ENCODE measurements at places on chromosomes 4 and X. TPM values are rescaled to one million over a fixed set of nuclear protein-coding genes. Genes with fewer than 3 reads are reported as not detected.
A peak's percentile ranks its signal among the peaks of the same experiment; 100 is the strongest.

DNA sequence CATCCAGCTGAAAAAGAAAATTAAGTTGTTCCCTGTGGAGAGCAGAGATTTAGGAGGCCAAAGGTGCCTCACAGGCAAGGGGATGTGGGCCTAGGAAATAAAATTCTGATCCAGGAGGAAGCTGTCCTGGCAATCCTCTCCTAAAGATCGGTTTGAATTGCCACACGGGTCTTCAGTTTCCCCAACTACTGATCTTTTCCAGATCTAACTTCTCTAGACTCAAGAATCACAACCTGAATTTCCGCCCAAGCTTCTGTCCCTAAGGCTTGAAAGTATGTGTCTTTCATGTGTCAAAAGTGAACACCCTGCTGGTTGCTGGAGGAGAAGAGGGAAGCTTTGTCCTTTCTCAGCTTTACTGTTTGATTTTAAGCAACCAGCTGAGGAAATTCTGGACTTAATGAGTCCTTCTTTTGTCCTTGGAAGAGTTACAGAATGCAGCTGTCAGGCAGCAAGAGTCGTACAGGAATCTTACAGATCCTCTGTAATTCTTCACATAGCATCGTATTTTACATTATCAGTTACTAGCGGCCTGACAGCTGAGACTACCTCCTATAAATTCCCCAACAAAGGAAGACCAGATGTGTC is 93.8 kb downstream of the INPP4B start:
- no peaks in the 10 kb centered on the region for H3K27me3 ChIP-seq
- no peaks in the 10 kb centered on the region for H3K36me3 ChIP-seq
- DNase-seq = peak; percentile 16
- H3K27ac ChIP-seq = peak overlapping the region; percentile 45

DNA sequence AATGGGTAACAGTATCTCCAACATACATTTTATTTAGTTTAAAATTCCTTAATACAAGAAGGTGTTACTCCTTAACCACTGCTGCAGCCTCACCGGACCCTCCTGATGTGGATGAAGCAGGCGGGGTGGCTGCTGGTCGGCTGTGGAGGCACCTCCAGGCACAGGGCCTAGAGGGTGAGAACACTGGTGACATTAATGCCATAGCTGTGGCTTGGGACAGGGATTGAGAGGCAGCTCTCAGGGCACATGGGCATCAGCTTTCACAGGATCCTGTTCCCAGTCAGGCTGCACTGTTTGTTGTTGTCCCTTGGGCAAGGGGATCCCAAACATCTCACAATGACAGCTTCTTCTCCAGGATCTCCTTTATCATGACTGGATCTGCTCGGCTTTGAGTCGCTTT is 90.0 kb downstream of the GATB start:
- H3K36me3 ChIP-seq = no peaks in the 10 kb centered on the region
- DNase-seq = no peak
- no peak overlapping the region for H3K4me3 ChIP-seq
- peaks cover 11% of the 10 kb centered on the region for H3K4me1 ChIP-seq
- H3K27me3 ChIP-seq = no peaks in the 10 kb centered on the region

DNA sequence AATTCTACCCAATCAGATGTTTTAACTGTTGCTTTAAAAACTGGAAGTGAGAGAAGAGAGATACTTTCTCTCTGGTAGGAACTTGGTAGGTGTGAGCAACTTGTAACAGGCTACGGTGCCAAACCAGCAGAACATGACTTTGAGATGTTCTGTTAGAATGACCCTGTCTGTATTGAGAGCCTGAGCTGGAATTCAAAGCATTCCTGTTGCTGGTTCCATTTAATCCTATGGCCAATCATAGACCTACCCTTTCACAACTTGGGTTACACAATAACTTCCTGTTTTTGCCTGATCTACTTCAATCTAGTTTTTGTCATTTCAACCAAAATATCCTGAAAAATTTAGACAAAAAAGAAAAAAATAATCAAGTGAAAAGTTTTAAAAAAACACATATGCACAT is 1.7 kb upstream of the PRRG1 start:
- H3K4me3 ChIP-seq = no peak overlapping the region
- peaks cover 4% of the 10 kb centered on the region for H3K27me3 ChIP-seq
- DNase-seq = no peak
- peaks cover 4% of the 10 kb centered on the region for H3K4me1 ChIP-seq
- no peak overlapping the region for H3K27ac ChIP-seq

DNA sequence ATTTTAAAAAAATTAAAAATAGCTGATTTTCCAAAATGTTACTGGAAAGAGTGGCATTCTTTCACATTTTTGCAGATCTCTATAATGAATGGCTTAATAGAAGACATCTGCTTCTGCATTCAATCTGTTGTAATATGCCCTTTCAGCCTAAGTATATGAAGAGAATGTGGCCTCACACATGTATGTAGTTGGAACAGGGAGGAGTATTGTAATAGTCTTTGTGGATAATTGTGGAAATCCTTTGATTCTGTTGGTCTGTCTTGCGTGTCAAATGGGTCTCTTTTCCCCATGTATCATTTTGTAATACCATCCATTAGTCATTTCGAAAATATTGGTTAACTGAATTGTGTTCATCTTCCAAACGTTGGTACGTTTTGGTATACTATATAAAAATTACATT is 11.6 kb downstream of the TXLNG start:
- H3K27ac ChIP-seq = no peak overlapping the region
- DNase-seq = no peak
- H3K36me3 ChIP-seq = no peaks in the 10 kb centered on the region

- H3K4me3 ChIP-seq = no peak overlapping the region
- H3K27me3 ChIP-seq = no peaks in the 10 kb centered on the region
- no peaks in the 10 kb centered on the region for H3K4me1 ChIP-seq
- no peaks in the 10 kb centered on the region for H3K36me3 ChIP-seq
- no peak overlapping the region for H3K27ac ChIP-seq
Measured at GRCh38 chr4:54446581-54446980, 211.2 kb upstream of the KIT start.

DNA sequence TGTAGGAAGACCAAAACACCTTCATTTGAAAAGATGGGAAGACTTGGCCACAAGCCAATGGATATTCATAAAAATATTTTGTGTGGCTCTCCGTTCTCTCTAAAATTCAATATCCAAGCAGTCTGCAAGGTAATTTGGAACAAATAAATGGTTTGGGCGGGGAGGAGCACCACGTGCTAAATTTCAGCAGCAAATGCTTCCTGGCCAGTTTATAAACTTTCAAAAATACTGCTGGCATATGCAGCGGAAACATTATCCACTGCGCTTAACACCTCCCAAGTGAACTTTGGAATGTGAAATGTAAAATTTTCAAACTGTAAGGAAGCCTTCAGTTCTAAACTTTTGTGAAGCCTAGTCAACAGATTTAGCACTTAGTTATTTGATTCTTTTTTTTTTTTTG is 191.0 kb downstream of the NSUN7 start:
- DNase-seq = peak; percentile 97
- H3K36me3 ChIP-seq = no peaks in the 10 kb centered on the region
- no peak overlapping the region for H3K4me3 ChIP-seq
- H3K4me1 ChIP-seq = peaks cover 5% of the 10 kb centered on the region

Gene MTTP
- 0.40 TPM for total RNA-seq

Gene F8A3
- 6.0 TPM for total RNA-seq

DNA sequence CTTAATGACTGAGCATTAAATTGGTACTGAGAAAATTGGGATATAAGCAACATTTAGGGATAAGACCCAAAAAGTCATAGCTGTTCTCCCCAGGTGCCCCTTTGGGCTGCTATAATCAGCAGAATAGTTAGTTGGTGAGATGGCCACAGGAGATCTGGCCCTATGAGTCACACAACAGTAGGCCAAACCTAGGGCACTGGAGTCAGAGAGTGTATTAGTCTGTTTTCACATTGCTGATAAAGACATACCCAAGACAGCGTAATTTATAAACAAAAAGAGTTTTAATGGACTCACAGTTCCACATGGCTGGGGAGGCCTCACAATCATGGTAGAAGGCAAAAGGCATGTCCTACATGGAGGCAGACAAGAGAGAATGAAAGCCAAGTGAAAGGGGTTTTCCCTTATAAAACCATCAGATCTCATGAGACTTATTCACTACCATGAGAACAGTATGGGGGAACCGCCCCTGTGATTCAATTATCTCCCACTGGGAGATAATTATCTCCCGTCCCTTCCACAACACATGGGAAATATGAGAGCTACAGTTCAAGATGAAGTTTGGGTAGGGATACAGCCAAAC is 338.3 kb upstream of the NR3C2 start:
- DNase-seq = no peak
- H3K4me3 ChIP-seq = no peak overlapping the region
- no peaks in the 10 kb centered on the region for H3K4me1 ChIP-seq
- no peak overlapping the region for H3K27ac ChIP-seq
- H3K36me3 ChIP-seq = no peaks in the 10 kb centered on the region
- H3K27me3 ChIP-seq = no peaks in the 10 kb centered on the region

- H3K27me3 ChIP-seq = no peaks in the 10 kb centered on the region
- peaks cover 24% of the 10 kb centered on the region for H3K4me1 ChIP-seq
- H3K27ac ChIP-seq = no peak overlapping the region
- H3K36me3 ChIP-seq = no peaks in the 10 kb centered on the region
- DNase-seq = no peak
Measured at GRCh38 chr4:86957215-86957614, 22.4 kb downstream of the AFF1 start.

- no peak overlapping the region for H3K27ac ChIP-seq
- no peaks in the 10 kb centered on the region for H3K27me3 ChIP-seq
- DNase-seq = no peak
- no peak overlapping the region for H3K4me3 ChIP-seq
- H3K36me3 ChIP-seq = no peaks in the 10 kb centered on the region
Measured at GRCh38 chr4:90994851-90995574, 867.8 kb downstream of the CCSER1 start.

GRCh38 chr4:156609421-156609820 is 362.2 kb downstream of the PDGFC start:
- no peaks in the 10 kb centered on the region for H3K27me3 ChIP-seq
- no peak for DNase-seq

GRCh38 chr4:84796394-84796793 is 170.1 kb downstream of the WDFY3 start:
- no peak overlapping the region for H3K4me3 ChIP-seq
- peaks cover 21% of the 10 kb centered on the region for H3K36me3 ChIP-seq
- no peak for DNase-seq
- no peak overlapping the region for H3K27ac ChIP-seq
- no peaks in the 10 kb centered on the region for H3K4me1 ChIP-seq
- H3K27me3 ChIP-seq = no peaks in the 10 kb centered on the region

DNA sequence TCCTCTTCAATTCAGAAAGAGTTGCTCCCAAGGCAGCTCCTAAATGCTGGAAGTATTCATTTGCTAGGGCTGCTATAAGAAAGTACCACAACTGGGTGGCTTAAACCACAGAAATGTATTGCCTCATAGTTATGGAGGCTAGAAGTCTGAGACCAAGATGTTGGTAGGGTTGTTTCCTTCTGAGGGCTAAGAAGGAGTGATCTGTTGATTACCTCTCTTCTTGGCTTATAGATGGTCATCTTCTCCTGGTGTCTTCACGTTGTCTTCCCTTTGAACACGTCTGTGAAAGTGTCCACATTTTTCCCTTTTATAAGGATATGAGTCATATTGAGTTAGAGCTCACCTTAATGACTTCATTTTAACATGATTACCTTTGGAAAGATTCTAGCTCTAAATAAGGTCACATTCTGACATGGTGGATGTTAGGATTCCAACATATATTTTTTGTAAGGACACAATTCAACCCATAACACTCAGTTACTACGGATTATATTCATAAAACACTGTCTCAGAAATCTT is 266.3 kb downstream of the SPATA18 start:
- no peak for DNase-seq
- H3K4me3 ChIP-seq = no peak overlapping the region
- no peaks in the 10 kb centered on the region for H3K36me3 ChIP-seq
- no peaks in the 10 kb centered on the region for H3K4me1 ChIP-seq
- peaks cover 6% of the 10 kb centered on the region for H3K27me3 ChIP-seq
- H3K27ac ChIP-seq = no peak overlapping the region

- H3K27me3 ChIP-seq = no peaks in the 10 kb centered on the region
- DNase-seq = no peak
- H3K4me1 ChIP-seq = peaks cover 7% of the 10 kb centered on the region
- no peak overlapping the region for H3K27ac ChIP-seq
- H3K4me3 ChIP-seq = no peak overlapping the region
- no peaks in the 10 kb centered on the region for H3K36me3 ChIP-seq
Measured at GRCh38 chr4:152577708-152578396, 42.0 kb upstream of the FBXW7 start.

GRCh38 chr4:31283679-31284078 is 563.5 kb downstream of the PCDH7 start:
- no peak for DNase-seq
- no peak overlapping the region for H3K27ac ChIP-seq

DNA sequence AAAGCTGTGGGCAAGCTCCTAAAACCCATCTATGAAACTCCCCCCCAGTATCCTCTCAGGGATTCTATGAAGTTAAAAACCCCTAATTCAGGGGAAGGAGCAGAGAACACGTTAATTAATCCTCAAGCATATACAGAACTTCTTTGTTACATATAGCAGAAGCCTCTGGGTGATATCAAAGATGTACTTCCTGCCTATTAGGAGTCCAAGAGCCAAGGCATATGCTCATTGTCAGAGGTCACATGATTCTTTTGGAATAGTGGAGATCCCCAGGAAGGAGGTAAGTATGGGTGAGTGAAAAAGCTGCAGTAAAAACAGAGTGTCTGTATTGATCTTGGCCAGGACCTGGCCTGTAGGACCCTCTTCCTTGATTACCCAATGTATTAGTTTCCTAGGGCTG is 2.9 kb upstream of the SPARCL1 start:
- peak; percentile 73 for DNase-seq
- H3K36me3 ChIP-seq = no peaks in the 10 kb centered on the region
- H3K4me3 ChIP-seq = no peak overlapping the region
- no peaks in the 10 kb centered on the region for H3K27me3 ChIP-seq
- H3K4me1 ChIP-seq = peaks cover 7% of the 10 kb centered on the region

DNA sequence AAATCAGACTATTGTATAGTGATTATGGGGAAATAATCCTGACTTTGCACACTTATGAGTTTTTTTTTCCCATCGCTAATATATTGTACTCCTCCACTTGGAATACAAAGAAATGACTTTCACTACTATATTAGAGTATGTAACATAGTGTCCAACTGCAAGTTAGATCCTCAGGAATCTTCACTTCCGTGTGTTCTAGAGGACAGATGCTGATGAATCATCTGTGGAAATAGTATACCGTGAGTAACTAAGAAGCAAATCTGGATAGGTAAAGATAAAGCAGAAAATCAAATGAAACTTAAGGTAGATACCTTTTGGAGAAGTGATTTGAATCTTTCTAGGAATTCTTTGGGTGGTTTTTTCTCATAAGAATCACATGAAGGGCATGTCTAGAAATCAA is 8.3 kb downstream of the IL21 start:
- no peaks in the 10 kb centered on the region for H3K27me3 ChIP-seq
- no peaks in the 10 kb centered on the region for H3K36me3 ChIP-seq
- H3K4me3 ChIP-seq = no peak overlapping the region
- DNase-seq = no peak
- H3K4me1 ChIP-seq = no peaks in the 10 kb centered on the region

Gene TAPT1
- total RNA-seq = 102 TPM

All from lung (tissue), 17 donors.